ENCODE measurements at places on chromosomes 4 and X.

GRCh38 chr4:89099471-89099870 is 11.9 kb upstream of the TIGD2 start:
- no peak for DNase-seq

DNA sequence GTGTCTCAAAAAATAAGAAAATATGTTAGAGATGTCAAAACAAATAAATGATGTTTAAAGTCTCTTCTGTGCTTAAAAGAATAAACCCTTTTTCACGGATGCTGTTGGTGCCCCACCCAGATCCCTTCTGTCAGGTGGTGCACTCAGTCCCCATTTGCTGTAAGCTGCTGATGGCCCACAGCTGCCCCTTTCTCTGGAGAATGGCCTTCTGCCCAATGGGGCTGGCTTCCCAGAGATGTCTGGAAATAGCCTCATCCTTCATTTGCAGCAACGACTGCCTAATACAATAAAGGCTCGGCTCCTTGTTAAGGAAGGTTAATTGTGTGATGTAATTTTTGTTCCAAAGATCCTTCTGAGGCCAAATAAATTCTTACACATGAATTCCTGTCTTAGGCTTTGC is 31.8 kb downstream of the ETNPPL start:
- no peak for DNase-seq

GRCh38 chr4:8329859-8330761 is 60.6 kb downstream of the HTRA3 start:
- no peak for DNase-seq

DNA sequence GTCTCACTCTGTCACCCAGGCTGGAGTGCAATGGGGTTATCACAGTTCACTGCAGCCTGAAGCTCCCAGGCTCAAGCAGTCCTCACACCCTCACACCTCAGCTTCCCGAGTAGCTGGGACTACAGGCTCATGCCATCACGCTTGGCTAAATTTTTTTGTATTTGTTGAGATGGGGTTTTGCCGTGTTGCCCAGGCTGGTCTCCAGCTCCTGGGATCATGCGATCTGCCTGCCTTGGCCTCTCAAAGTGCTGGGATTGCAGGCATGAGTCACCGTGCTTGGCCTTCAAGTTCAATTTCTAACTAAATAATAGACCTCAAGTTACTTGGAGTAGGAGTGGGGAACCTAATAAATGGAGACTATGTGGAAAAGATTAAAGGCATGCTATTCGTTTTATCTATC is 48.9 kb downstream of the MND1 start:
- no peak for DNase-seq

DNA sequence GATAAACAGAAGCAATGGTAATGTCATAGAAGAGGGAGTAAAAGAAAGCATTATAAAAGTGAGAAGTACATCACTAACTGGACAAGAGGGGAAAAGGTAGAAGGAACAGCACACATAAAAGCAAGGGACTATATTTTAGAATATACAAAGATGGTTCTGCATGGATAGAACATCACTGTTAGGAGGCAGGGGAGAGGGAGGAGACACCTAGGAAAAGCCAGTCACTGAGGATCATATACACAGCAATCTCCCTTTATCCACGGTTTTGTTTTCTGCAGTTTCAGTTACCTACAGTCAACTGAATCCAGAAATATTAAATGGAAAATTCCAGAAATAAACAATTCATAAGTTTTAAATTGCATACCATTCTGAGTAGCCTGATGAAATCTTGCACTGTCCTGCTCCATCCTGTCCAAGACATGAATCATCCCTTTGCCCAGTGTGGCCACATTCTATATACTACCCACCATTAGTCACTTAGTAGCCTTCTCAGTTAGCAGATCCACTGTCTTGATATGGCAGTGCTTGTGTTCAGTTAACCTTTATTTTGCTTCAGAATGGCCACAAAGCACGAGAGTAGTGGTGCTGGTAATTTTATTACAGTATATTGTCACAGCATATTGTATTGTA is 74.2 kb downstream of the PPA2 start:
- DNase-seq: no peak

Data from stimulated activated CD4-positive, alpha-beta T cell treated with anti-CD3 and anti-CD28 coated beads, Interleukin-2, amount 100 ng/mL, for 48 hours (primary cell).